ENCODE measurements at places on chromosomes 3 and 15.

- DNase-seq: peak; percentile 88
Observed at GRCh38 chr3:9715764-9716437, 12.3 kb downstream of the CPNE9 start.

DNA sequence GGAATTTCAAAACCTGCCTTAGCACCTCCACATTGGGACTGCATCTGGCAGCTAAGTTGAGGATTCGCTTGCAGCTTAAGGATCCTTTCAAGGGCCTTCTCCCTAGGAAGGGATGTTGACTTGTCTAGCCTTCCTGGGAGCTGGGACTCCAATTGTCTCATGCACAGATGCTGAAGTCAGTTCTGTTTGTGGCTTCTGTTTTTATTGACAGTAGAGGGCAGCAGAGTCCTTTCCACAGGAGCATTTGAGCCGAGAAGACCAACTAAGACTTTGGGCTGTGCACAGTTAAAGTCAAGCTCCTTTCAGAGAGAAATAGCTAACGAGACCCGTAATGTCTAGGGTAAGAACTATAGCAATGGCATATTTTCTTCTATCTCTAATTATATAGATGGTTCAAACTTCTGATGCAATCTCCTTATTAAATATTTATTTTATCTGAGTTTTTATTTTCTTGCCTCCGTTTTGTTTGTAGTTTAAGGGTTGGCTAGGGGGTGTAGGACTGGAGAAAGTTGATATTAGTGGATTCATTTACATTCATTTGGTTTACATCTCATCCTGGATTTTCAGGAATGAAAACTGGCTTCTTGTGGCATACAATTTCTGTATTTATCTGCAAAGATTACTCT lies 59.7 kb upstream of the KBTBD8 start:
- DNase-seq: peak; percentile 58

DNA sequence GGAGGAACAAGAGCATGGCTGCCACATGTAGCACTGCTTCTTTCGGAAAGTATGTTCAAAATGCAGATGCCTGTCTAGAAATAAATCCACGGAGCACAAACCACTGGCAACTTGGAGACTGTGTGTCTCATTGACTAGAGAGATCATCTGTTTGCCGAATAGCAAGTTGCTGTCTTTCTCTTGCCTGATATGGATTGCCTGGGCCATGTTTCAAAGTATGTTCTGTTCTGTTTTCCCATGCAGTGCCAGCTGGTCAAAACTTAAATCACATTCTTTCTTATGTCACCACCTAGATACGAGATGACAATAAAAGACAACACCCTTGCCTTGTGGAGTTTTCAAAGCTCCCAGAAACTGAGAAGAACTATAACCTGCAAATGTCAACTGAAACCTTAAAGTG lies 318.9 kb downstream of the RYR3 start:
- no peak for DNase-seq

DNA sequence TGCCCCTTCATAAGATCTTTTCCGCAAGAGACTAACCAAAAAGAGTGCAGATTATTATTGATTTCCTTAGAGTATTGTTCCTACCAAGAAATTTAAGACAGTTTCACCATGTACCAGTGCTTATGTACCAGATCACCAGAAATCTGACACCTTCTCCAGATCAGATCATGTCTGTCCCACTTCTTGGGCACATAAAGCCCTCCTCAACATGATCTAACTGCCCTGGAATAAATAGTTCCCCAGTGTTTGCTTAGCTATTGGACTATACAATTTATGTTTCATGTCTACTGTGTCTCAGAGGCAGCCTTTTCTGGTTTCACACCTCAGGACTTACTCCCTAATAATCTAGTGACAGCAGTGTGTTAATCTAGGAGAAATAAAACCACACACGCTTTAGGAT lies 46.8 kb downstream of the NME9 start:
- DNase-seq: no peak

DNA sequence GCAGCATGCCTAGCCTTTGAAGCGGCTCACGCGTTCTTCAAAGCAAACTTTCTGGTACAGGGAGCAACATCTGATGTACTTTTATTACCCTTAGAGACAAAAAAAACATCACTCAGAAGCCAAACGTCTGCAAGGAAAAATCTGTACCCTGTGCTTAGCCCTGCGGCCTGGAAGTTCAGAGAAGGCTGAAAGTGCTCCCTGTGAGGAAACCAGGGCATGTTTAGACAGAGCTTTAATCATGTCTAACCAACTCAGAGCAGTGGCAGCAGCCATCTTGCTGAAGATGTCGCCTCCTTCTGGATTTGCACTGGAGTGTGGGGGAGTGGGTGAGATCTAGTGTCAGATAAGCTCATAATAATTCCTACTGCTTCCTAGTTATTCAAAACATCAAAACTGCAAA lies 170.4 kb downstream of the P3H2 start:
- no peak for DNase-seq

- no peak for DNase-seq
Observed at GRCh38 chr3:58573640-58574039, 3.6 kb downstream of the FAM107A start.

GRCh38 chr15:89910891-89911626 lies 1.7 kb downstream of the ARPIN start:
- no peak for DNase-seq

DNA sequence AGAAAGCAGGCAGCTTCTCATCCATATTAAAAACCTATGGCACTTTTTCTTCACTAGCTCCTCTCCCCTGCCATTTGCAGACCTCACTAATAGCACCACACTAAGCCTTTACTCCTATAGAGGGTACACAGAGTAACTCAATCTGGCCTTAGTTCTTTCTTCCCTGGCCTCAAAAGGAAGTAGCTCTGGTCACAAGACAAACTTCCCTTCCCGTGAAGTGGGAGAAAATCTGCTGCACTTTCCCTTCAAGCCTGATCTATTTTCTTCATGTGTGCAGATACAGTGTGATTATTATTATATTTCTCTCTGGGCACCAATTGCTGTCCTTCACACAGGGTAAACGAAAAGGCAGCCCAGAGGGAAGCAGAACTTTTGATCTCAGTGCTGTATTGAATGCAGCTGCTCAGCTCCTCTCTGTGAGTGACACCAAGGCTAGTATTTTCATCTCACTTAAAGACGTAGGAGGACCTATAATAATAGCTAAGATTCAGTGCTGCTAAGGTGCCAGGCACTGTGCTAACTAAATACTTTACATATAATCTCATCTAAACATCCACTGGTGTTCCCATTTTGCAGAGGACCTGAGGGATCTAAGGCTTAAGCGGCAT lies 61.9 kb upstream of the RASGRP1 start:
- DNase-seq: no peak

DNA sequence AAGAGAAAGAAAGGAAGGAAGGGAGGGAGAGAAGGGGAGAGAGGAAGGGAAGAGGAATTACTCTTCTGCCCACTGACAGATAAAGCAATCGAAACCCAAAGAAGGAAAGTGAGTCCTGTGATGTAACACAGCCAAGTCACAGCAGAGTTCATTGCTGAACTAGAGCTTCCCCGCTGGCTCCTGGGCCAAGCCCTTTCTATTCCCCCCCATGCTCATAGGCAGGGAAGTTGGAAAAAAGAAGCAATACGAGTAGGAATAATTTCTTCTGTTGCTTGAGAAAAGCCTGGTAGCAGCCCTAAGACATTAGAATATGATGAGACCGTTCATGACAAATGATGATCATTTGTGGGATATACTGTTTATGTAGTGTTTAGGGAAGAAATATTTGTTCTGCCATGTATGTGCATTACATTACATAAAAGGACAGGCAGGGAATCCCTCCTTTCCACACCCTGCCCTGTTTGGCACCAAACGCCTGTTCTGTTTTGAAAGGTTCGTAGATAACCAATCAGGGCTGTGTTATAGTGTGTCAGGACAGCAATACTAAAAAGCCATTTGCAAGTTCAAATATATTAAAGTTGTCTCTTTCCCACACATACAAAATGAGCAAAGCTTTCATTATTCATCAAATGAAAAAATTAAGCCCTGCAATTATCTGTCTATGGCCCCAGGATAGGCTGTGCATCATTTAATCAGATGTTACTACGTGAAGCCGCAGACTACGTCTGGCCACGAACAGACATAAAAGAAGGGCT lies 111.0 kb upstream of the TRPM1 start:
- DNase-seq: no peak

DNA sequence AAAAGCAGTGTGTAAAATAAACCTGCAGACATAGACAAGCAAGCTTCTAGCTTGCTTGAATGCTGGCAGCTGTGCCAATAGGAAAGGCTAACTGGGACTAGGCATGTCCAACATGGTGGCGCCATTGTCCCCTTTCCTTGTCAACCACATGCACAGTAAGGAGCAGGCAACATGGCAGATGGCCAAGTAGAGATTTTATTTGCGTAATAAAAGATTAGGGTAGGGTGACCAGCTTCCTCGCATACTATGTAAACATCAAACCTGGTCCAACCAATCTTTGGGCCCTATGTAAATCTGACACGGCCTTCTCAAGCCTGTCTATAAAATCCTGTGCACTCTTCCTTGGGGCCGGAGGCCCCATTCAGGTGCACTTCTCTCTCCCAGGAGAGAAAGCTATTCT lies 575.4 kb upstream of the GOLIM4 start:
- DNase-seq: no peak

GRCh38 chr15:27353856-27354255 lies 382.9 kb downstream of the GABRG3 start:
- DNase-seq: no peak

GRCh38 chr3:25849641-25850385 lies 59.9 kb downstream of the OXSM start:
- peak; percentile 40 for DNase-seq

DNA sequence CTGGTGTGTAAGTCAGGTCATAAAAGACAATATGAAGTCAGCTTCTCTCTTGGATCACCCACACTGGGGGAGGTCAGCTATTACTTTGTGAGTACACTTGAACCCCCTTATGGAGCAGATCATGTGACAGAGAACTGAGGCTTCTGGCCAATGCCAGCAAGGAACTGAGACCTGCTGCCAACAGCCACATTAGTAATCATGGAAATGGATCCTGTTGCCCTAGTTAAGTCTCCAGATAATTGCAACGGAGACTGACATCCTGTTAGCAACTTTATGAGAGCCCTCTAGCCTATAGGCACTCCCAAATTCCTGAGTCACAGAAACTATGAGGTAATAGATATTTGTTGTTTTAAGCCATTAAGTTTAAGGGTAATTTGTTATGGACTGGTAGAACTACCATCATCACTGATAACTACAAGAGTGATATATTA lies 110.4 kb upstream of the GMNC start:
- DNase-seq: peak; percentile 68

DNA sequence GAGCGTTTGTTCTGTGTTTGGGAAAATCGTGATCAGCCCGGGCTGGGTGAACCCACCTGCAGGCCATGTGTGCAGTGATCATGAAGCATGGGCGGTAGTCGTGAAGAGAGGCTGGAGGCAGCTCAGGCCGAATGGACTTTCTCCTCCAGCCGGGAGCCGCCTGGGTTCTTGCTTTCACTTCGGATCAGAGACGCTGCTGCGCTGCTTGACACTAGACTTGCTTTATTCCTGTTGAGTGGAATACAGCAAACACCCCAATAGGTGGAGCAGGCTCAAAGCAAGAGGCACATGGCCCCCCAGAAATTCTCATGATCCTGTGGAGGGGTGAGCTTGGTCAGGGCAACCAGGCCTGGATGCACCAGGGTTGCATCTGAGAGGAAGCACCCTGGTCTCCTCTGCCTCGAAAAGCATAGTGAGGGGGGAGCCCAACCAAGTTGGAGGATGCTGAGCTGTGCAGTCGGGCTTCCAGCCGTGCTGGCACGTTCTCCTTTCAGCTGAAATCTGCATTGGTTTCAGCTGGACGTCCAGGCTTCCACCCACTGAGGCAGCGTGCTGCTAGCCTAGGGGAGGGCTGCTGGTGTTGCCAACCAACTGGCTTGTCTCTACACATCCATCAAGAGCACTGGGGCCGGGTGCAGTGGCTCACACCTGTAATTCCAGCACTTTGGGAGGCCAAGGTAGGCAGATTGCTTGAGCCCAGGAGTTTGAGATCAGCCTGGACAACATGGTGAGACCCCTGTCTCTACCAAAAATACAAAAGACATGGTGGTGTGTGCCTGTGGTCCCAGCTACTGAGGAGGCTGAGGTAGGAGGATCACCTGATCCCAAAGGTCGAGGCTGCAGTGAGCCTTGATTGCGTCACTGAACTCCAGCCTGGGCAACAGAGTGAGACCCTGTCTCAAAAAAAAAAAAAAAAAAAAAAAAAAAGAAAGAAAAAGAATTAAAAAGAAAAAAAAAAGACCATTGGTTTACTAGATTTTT lies 2.8 kb upstream of the NRROS start:
- peak; percentile 53 for DNase-seq

GRCh38 chr15:57506422-57506821 lies 85.3 kb upstream of the MYZAP start:
- peak; percentile 30 for DNase-seq

- DNase-seq: no peak
Observed at GRCh38 chr3:7275396-7275795, 414.5 kb downstream of the GRM7 start.

DNA sequence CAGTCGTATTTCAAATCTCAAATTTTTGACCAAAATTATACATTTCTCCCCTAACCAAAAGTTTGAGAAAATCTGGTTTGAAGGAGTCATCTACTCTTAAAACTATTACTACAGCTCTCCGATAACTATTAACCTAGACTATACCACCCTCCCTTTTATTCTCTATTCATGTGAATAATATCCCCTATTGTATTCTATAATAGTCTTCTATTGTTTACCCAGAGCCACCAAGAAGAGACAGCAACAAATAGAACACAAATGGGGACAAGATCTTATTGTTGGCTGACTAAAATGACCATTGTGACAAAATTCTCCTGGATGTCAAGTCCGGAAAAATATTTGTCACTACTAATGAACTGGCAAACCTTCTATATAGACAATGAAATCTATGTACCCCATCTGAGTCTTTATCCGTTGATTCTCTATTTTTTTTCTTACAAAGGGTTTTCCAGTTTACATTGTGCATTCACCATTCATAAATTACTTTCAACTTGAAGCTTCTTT lies 618.0 kb downstream of the CADM2 start:
- DNase-seq: no peak

GRCh38 chr15:40927495-40927872 lies 1.7 kb upstream of the DLL4 start:
- DNase-seq: no peak

DNA sequence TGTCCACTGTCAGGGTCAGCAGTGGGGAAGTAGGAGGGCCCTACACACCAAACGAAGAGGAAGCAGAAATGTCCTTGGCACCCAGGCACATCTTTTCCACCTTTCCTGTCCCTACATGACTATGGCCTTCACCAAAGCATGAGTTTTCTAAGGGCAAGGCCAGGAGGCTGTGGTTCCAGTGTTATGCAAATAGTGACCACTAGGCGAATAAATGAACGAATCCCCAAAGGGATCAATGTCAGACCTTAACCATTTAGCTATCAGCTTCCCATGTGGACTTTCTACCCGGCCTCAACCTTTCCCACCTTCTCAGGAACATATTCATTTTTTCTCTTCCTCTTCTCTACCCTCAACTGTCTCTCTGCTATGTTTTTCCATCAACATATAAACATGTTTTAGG lies 63.1 kb downstream of the NTRK3 start:
- peak; percentile 2 for DNase-seq

DNA sequence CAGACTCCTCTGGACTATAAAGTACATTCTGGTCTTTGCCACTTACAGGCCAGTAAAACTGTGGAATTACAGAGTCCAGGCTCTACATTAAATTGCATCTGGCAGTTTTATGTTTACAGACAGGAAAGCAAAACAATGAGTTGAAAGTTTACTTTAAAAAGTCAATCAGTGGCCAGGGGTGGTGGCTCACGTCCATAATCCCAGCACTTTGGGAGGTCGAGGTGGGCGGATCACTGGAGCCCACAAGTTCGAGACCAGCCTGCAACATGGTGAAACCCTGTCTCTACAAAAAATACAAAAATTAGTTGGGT lies 53.8 kb downstream of the TM4SF4 start:
- no peak for DNase-seq

GRCh38 chr3:67034371-67034770 lies 36.3 kb downstream of the KBTBD8 start:
- no peak for DNase-seq
